ENCODE measurements at places on chromosomes 2 and 18.

DNA sequence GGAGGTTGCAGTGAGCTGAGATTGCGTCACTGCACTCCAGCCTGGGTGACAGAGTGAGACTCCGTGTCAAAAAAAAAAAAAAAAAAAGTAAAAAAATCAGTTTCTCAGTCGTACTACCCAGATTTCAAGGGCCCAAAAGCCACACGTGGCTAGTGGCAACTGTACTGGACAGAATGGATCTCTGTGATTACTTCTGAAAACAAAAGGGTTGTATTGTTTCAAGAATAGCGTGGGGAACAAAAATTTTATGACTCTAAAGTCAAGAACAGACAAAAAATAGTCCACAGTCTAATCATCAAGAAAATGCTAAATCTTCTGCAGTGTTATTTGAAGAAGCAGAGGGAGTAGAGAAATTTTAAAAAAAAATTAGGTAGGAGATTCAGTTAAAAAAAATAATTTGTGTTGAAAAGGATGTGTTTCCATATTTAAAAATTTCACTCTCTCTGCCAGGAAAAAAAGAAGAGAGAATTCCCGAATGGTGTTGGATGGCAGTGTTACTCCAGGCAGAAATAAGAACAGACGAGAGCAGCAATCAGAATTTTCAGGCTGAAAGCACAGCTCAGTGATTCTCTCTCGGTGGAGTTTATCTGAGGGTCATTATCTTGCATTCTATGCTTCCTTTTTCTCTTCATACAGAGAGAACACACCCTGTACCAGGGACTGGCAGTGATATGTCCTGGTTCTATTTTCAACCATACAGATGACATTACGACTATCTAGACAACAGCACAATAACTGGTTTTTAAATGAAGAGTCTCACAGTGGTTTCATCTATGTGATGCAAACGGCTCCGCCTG is 61.8 kb downstream of the CABYR start:
- DNase-seq = no peak

DNA sequence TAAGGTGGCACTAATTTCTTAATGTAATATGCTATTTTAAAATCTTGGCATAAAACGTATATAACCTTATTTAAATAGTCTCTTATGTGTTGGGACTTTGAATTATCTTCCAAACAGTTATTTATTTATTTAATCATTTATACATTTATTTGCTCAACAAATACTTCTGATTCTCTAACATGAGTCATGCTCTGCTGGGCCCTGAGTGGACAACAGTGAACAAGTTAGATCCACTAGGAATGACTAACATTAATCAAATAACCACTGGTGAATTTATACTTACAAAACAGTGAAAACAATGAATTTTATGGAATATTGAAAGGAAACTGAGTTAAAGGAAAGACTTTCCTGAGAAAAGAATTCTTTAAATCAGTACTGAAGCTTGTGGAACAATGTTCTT is 1257.2 kb upstream of the CHAC2 start:
- no peak for DNase-seq

DNA sequence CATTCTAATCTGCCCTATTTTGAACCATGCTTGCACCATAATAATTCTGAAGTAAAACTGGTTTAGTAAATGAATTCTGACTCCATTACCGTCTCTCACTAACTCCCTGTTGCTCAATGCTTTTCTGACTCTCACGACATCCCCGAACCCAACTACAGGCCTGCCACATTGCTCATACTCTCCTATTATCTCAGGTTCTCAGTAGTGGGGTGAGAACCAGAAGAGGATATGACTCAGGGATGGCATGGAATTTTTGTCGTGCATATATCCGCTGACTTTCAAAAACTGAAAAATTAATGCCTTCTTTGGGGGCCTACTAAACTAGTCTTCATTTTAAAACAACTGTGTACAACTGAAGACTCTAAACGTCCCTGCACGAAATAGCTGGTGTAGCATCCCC is 34.3 kb downstream of the NETO1 start:
- no peak for DNase-seq

GRCh38 chr2:70104231-70105111 is 17.2 kb downstream of the PCBP1 start:
- DNase-seq = no peak

DNA sequence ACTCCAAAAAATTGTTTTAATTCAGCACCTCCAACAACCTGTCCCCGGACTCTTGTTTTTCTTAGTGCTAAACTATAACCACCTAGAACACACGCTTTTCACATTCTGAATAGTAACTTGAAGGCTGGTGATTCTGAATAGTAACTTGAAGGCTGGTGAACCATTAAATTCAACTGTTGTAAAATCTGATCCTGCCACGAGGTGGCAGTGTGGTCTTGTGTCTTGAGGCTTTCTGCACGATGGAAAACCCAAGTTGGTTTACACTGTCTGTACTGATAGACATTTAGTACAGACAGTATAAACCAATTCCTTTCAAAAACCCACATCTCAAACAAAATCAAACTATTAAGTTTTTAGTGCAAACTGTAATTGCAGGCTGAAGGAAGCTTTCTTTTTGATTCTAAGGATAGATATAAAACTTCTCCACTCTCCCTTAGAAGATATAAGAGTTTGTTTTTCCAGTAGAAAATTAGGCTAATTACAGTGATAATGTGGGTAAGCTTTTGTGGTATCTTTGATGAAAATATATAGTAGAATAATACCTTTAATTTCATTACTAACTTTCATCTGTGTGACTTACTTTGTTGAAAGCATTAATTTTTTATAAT is 57.6 kb downstream of the VAPA start:
- DNase-seq = peak; percentile 34

- no peak for DNase-seq
Measured at GRCh38 chr2:188573453-188573852, 281.8 kb downstream of the GULP1 start.

DNA sequence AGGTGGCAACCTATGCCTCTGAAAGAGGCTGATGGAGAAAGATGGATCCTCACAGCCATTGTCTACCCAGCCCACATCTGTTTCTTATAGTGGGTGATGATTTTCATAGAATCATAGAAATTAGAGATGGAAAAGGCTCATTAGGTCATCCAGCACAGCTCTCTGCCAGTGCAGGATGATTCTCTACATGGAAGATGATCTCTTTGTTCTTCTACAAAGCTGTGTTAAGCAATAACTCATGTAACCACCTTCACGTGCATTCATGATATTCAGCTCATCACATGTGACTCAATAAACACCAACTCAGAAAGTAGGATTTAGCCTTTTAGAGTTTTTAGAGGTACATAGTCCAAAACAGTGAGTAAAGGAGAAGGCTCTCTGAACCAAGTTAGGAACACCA is 539.4 kb upstream of the ID2 start:
- DNase-seq = no peak
